Stimulated activated CD4-positive, alpha-beta T cell treated with anti-CD3 and anti-CD28 coated beads, Interleukin-1b, Interleukin-23, amount 100 ng/mL, for 1 hour (primary cell): ENCODE measurements at places on chromosomes 12 and 14.

GRCh38 chr12:52080403-52081251, 1.1 kb downstream of the SMIM41 start:
- no peak for DNase-seq

DNA sequence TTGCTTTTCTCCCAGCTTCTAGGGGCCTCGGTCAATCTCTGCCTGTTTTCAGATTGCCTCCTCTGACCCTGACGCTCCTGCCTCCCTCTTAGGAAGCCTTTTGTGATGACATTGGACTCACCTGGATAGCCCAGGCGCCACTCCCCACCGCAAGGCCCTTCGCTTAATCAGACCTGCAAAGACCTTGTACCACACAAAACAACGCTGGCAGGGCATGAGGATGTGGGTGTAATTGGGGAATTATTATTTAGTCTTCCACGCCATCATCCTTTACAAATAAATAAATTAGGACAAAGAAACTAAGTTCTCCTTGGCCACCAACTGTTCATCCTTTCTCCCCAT, 7.7 kb upstream of the VPS37B start:
- DNase-seq = no peak

DNA sequence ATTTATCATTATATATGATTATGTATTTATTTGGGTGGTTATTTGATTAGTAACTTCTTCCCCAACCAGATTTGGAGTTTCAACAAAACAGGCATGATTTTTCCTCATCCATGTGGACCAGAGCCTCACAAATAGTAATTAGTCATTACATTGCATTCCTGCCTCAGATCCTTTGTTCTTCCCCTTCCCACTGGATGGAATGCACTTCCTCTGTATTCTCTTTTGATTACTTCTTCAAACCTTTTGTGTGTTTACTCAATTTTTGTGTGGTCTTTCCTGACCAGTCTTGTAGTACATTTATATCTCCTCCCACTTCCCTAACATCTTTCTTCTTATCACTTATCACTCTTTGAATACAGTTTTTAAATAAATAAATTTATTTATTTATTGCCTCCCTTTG, 15.5 kb downstream of the SYT1 start:
- no peak for DNase-seq

- DNase-seq = no peak
These were observed at the start of gene COCH for GRCh38 chr14:30874120-30874998. TSS of gene COCH (plus strand) at chr14:30874559. CDS start at chr14:30874939, 380 bp downstream.

- DNase-seq = no peak
These were observed 982.2 kb upstream of the FBXO33 start for GRCh38 chr14:40414386-40414785.

GRCh38 chr12:92971859-92972524, 42.9 kb upstream of the EEA1 start:
- DNase-seq = no peak

- no peak for DNase-seq
These were observed 613 bp downstream of the DUSP16 start for GRCh38 chr12:12562016-12562483.

DNA sequence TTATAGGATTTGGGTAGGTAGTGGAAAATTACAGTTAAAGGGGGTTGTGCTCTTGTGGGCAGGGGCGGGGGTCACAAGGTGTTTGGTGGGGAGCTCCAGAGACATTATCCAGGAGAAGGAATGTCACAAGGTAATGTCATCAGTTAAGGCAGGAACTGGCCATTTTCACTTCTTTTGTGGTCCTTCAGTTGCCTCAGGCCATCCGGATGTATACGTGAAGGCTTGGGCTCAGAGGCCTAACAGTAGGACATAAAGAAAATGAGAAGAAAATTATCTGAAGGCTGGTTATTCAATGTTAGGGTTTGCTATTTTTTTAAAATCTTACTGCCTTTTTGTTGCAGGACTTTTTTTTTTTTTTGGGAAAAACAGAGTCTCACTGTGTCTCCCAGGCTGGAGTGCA, 2.5 kb upstream of the PSEN1 start:
- no peak for DNase-seq

DNA sequence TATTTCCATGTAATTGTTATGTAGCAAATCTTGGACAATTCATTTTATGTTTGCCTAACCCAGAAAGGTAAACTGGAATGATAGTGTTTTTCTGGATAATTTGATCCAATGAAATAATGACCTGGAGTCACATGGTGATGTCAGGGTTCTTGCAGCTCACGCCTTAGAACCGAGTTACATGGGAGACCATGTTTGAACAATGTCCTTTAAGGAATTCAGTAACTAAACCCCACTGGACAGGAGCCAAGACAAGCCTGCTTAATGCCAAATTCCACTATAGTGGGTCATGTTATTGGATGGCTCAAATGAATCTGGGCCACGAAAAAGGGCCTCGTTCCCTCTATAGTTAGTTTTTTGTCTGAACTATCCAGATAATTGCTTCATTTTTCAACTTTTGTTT, 255.8 kb upstream of the HMGA2 start:
- no peak for DNase-seq
